Activated T-helper 1 cell treated with anti-CD3 and anti-CD28 coated beads, Interleukin-2, amount 50 U/mL, for 16 hours (primary cell): ENCODE measurements at places on chromosomes 5 and 9.

- DNase-seq = no peak
These were observed 411.1 kb upstream of the NUDT12 start for GRCh38 chr5:103973669-103974068.

DNA sequence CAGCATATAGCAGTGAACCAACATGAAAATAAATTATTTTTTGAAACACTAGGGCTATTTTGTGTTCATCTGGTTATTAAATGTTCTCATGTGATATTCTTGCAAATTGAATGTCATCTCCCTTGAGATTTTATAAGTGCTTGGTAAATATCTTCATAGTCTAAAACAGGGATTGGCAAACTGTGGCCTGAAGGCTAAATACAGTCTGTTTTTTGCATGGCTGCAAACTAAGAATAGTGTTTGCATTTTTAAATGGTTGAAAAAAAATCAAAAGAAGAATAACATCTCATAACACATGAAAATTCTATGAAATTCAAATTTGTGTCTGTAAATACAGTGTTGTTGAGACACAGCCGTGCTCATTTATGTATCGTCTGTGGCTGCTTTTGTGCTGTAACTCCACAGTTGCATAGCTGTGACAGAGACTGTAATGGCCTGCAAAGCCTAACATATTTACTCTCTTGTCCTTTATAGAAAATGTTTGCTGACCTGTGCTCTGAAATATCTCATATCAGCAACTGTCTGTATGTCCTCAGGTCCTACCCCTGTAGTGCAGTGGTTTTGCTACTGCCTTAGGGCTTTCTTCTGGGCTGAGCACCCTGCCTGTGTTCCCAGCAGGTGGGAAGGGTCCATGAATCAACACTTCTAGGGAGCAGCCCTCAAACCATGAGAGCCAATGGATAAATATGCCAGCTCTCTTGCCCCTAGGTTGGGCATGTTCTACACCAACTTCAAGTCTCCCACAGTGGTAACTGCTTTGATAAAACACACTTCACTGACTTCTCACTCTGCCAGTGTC lies 41.7 kb upstream of the ARRDC3 start:
- no peak for DNase-seq

DNA sequence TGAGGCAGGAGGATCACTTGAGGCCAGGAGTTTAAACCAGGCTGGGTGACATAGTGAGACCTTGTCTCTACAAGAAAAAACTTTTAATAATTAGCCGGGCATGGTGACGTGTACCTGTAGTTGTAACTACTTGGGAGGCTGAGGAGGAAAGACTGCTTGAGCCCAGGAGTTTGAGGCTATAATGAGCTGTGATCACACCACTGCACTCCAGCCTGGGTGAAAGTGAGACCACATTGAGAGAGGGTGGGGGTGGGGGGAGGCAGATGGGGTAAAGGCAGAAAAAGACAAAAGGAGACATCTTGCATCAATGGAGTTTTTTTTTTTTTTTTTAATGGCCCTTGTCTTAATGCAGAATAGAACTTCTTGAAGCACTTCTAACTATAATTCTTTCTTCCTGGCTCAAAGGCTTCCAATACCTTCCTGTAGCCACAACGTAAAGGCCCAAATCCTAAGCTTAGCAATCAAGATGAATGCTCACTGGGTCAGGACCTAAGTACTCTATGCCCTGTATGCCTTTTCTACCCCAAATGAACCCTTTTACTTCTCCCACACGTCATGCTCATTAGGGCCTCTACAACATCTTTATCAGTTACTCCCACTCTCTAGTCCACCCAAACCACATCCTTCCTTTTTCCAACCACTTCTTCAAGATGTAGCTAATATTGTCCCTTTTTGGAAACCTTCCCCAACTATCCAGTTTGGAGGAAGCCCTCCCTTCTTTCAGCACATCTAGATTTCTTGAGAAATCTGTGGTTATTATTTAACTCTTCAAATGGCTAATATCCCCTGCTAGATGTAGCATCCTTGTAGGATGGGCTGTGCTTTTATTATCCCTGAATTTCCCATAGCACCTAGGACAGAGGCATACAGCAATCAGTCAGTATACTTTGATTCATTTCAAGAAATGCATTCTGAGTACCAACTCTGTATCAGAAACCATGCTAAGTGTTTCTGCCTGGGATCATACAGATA lies 40.8 kb downstream of the CSF2 start:
- DNase-seq = no peak

GRCh38 chr5:116409591-116410296 lies 164.9 kb downstream of the SEMA6A start:
- DNase-seq = no peak

DNA sequence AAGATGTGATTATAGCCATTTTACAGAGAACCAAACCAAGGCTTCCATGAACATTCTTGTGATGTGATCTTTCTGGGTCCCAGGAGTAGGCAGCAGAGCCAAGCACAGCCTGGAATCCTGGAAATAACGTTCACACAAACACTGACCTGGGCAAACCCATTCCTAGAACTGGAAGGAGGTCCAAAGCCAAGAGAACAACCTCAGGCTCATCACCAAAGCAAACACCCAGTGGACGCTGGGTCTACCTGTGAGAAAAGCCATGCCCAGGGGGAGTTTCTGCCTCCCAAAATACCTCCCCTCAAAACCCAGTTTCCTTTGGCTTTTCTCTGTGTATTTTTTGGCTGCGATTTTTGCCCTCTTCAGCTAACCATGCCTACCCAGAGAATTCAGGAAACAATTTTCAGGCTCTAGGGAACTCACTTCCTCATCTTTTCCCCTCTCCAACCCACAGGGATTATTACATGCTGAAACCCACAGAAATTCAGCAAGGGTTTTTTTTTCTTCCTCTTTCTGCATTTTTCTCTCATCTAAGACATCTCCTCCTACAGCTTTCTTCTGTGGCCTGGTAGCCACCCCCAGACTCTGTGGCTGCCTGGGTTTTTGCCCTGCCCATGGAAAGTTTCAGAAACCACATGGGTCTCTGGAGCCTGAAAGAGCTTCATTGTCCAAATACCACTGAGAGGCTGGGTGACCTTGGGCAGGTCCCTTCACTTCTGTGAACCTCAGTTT lies 75.0 kb downstream of the TNC start:
- DNase-seq = no peak

- DNase-seq = no peak
These were observed 351.3 kb downstream of the NTRK2 start for GRCh38 chr9:85020791-85021190.

- no peak for DNase-seq
These were observed 416.0 kb downstream of the SH3GL2 start for GRCh38 chr9:17994695-17995425.

DNA sequence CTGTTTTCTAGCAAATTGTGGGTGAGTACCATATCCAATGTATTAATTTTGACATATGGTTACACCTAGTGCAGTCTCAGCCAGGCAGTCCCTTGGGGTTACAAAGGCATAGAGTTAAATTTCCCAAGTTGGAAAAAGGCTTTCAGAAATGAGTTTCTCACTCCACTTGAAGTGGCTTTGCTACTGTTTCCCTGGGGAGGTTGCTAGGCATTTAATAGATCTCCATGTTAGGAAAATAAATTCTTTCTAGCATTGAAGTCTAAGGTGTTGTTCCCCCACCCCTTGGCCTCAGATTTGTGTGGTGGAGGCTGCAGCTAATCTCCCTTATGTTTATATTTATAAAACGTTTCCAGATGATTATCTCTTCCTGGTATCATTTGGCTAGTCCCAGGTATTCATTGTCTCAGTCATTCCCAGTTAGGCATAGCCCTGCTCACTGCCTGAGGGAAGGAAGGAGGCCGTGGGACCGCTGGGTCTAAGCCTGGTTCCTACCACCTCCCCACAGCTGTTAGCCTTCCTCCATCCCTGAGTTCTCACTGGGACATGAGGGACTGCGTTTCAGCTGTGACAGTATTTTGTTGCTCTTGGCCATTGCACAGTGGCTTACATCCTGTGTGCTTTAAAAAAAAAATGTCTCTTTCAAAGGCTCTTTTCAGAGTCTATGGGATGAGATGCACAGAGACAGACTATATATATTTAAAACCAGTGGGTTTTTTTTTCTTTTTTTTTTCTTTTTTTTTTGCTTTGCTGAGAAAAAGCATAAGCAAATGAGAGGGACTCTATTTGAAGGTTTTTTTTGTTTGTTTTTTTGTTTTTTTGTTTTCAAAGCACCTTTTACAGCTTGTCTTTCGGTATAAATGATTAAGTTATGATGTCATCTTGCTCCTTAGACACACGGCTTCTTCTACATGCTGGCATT lies 121.5 kb downstream of the MAST4 start:
- DNase-seq = no peak

- no peak for DNase-seq
These were observed 56.0 kb downstream of the RAD23B start for GRCh38 chr9:107338911-107339659.

DNA sequence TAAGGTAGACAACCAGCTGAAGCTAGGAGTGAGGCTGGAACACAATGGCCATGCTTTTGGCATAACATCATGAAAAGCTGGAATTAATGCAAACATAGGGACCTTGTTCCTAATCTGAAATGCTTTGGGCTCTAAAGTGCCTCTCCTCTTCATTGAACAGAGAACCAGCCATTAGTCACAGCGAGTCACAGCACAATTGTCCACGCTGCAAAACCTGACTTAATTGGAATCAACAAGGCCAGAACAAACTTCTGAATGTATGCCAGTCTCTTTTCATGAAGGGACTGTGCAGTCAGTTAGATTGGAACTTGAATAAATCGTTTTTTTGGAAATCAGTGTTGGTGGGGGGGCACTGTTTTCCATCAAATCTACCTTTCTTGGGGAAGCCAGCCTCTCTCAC lies 96.5 kb downstream of the JAKMIP2 start:
- no peak for DNase-seq

GRCh38 chr9:104899759-104900247 lies 28.2 kb downstream of the ABCA1 start:
- no peak for DNase-seq

DNA sequence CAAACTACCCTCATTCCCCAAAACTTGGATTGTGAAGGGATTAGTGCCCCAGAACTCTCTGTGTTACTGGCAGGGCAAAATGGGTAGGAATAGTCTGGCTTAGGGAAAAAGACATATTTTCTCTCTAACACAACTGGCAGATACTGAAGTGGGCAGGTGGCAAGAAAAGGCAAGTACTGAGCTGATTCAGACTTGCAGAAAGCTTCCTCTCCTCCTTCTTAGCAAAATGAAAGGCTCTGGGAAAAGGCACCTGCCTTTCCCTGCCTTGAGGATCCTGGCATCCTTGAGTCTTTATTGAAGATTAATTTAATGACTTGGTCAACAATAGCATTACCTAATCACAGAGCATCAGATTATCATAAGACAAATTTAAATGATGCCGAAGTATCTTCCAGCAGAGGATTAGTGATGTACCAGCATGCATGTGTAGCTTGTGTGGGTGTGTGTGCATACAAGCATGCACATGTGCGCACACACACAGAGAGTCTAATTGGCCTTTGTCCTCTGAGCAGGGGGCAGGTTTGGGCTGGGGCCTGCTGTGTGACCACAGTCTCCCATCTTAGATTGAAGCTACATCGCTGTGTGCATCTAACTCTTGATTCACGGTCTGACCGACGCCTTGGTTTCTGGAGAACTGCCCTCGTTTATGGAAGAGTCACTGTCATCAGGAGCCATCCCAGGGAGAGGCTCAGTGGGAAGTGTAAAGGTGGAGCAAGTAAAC lies 294.8 kb downstream of the AOPEP start:
- no peak for DNase-seq
